ENCODE measurements at places on chromosomes 3 and 15.

DNA sequence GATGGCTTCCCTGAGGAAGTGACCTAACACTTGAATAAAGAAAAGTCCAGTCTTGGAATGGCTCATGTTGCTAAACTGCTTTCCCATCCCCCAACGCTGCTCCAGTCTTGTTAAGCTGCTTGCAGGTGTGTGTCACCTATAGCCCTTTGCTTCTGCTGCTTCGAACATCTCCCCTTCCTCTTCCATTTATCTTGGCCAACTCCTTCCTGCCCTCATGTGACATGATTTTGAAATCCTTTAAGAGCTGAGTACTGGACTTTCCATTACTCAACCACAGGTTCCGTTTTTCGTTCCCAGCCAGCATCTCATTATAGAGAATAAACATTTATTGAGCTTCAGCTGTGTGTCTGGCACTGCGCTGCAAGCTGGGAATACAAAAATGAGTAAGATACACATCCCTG lies 1.7 kb downstream of the ATG7 start:
- no peak for DNase-seq

GRCh38 chr3:42092006-42092405 lies 849 bp downstream of the TRAK1 start:
- peak; percentile 63 for DNase-seq

DNA sequence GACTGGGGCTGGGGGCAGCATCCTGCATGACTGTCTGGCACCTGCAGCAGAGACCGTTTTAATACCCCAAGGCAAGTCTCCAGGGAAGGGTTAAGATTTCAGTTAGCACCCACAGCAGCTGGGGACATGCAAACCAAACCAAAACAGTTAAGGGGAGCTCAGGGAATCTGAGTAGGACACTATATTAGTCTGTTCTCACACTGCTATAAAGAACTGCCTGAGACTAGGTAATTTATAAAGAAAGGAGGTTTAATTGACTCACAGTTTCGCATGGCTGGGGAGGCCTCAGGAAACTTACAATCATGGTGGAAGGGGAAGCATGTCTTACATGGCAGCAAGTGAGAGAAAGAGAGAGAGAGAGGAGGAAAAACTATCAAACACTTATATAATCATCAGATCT lies 25.3 kb downstream of the GALNT15 start:
- DNase-seq = no peak

DNA sequence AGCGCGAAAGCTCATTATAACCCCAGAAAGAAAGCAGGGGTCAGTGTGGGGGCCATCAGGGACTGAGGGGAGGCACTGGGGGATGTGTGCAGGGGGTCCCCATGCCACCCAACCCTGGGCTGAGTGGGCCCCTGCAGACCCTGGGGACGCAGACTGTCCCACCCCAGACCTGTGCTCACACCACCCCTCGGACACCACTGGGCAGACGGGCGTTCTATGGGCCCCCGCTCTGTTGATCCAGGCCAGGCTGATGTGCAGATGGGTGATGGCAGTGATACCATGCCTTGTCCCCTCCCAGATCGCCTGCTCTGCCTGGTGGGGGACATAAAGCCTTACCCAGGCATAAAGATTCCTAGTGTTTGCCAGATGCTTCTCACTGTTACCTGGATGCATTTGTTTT lies 259.7 kb upstream of the TLE3 start:
- DNase-seq = no peak

All from GM13976 (cell line).